ENCODE measurements at places on chromosomes 4 and X. TPM values are rescaled to one million over a fixed set of nuclear protein-coding genes. Genes with fewer than 3 reads are reported as not detected.

MAGED4 gene
- 34.0 TPM for total RNA-seq

PRKX gene
- total RNA-seq, result 23.0 TPM

PABPC1L2A gene
- total RNA-seq, result not detected

PRR32 gene
- total RNA-seq, result not detected

GPRASP1 gene
- 4.2 TPM for total RNA-seq

PABPC4L gene
- total RNA-seq, result 0.17 TPM

MAGEA4 gene
- total RNA-seq, result not detected

NOX1 gene
- total RNA-seq, result not detected

F8A3 gene
- total RNA-seq, result 4.9 TPM

TACC3 gene
- total RNA-seq, result 4.6 TPM

WDR17 gene
- total RNA-seq, result 3.3 TPM

TRAM1L1 gene
- total RNA-seq, result 4.2 TPM

MTCP1 gene
- 9.5 TPM for total RNA-seq

All from smooth muscle cell of trachea (primary cell).